ENCODE measurements at places on chromosomes 6 and 20.
A peak's percentile ranks its signal among the peaks of the same experiment; 100 is the strongest.

GRCh38 chr6:34514593-34515472, 41.3 kb downstream of the SPDEF start:
- no peak for DNase-seq

GRCh38 chr6:125041740-125042459, 79.7 kb downstream of the RNF217 start:
- DNase-seq = no peak

DNA sequence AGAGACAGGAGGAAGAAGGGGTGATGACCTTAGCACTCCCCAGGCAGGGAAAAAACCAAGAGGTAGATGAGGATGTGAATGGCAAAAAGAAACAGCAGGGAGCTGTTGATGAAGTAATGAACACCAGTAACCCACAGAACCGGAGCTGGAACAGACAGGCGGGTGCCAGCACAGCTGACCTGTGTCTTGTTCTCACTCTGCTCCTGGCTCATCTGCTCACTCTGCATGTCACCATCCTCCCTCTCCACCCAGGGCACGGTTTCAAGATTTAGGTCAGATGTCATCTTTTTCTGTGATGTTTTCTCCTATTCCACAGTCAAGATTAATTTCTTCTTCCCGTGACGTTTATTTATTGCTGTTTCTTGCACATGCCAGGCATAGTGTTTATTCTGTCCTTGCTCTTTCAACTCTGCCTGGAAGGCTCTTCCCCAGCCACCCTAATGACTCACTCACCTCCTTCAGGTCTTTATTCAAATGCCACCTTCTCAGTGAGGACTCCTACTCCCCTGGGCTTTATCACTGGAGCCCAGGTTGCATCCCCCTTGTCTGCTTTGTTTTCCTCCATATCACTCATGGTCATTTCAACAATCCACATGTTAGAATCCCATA, 164.5 kb upstream of the HDAC2 start:
- DNase-seq = no peak

DNA sequence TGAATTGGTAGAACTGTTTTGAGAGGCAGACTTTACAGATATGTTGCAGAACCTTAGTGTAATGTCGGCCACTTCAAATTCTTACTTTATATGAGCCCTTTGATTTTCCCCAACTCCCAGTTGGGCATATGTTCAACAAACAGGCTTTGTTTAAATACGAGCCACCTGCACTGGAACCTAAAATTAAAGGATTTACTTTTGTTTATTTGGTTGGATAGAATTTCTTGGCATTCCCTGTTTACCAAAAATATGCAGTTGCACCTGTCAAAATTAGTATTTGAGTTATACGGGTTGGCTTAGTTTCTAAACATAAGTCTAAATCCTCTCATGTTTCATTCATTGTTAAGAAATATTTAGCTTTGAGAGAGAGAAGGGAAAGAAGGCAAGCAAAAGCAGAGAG, 2.4 kb upstream of the GLYATL3 start:
- no peak for DNase-seq

GRCh38 chr6:161486361-161487216, 212.7 kb upstream of the AGPAT4 start:
- no peak for DNase-seq

GRCh38 chr6:9335431-9335830, 900.1 kb upstream of the SLC35B3 start:
- DNase-seq = no peak

DNA sequence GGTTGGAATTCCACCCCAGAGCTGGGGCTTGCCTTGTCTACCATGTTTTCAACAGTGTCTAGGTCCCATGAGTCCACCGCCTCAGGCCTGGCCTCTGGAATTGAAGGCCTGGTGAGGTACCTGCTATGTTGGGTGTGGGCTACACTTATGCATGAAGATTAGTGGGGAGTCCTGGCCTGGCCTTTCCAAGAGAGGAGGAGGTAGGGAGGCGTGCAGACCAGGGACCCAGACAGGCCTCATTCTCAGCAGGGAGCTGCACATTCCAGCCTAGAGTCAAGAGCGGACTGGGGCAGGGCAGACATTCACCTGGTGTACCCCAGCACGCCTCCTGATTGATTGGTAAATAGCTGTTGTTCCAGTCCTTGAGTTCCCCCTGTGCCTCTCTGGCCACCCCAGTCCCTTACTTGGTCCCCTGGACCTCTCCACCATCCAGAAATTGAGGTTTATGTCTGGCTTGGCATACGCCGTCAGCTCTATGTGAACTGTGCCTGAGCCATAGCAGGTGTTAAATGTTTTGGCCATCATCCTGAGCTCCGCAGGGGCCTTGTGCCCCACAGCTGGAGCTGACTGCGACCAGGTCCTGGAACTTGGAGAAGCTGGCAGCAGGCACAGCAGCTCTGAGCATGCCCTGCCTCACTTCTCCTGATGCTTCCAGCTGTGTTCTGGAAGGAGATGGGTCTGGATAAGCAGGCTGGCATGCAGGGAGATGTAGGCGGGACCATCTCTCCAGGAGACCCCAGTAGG, 8.2 kb upstream of the VEGFA start:
- DNase-seq = no peak

DNA sequence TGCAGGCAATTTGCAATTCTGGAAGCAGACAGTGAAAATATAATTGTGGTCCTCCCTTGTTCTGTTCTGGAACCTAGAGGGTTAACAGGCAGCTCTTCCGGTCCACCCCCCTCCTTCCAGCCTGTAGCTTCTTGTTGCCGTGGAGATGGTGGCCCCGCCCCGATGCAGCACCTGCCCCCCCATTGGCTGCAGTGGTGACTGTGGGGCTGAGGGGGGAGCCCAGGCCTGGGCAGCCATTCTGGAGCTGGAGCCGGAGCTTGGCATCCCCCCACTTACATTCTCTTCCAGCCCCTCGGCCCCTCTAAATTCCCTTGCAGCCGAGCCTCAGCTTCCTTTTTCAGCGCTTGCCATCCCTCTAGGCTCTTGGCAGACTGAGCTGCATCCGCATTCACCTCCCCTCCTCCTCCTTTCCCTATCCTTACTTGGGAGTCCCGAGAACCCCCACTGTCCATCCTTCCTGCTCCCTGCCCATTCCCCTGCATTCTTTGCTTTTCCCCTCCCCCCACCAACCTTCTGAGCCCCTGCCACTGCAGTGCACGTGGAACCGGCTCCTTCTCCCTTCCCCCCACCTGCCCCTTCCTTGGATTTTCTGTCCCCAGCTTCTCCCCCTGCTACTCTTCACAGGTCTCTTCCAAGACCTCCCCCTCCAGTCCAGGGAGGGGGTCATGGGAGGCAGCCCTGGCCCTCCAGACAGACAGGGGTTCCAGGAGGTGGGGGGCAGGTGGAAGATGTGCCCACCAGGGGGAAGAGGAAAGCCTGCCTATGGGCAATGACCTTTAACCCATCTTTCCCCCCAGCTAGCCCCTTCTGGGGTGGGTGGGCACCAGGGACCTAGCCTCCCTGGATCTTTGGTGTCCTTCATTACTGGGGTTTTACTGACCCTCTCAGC, 11.4 kb downstream of the SYNGAP1 start:
- DNase-seq = peak; percentile 81

DNA sequence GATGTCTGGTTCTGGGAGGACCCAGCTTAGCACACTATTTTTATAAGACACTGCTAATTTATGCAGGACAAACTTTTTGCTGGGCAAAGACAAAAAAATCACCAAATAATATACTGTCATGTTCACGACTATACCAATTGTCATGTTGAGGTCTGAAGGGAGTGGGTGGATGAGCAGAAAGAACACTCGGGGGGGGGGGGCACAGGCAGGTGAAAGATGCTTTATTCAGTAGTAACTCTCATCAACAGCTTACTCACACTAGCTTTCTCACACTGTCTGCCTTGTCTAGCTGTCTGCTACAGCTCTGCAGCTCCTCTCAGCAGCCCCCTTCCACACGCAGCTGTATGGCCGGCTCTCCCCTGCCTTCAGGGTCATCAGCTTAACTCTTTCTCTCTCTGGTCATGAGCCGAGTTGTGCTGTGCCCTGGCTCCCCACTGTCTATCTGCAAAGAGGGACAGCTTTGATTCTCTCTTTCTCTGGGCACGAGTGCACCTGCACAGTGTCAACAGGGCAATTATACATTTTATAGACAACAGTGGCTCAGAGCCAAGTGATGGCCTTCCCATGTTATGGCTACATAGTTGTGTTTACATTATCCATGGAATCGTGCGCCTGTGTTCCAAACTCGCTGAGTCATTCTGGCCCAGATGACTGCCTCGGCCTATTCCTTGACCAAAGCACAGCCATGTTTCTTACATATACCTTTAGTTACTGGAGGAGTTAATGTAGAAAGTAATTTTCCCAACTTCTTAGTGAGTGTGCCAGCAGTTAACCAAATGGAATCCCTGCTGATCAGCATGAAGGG, 187.7 kb upstream of the PRSS16 start:
- DNase-seq = no peak
